ENCODE measurements at places on chromosomes 7 and 10. TPM values are rescaled to one million over a fixed set of nuclear protein-coding genes. Genes with fewer than 3 reads are reported as not detected.

Gene GPR141
- total RNA-seq, result not detected

Gene NDUFB8
- 265 TPM for total RNA-seq

Gene STAMBPL1
- 74.8 TPM for total RNA-seq

DNA sequence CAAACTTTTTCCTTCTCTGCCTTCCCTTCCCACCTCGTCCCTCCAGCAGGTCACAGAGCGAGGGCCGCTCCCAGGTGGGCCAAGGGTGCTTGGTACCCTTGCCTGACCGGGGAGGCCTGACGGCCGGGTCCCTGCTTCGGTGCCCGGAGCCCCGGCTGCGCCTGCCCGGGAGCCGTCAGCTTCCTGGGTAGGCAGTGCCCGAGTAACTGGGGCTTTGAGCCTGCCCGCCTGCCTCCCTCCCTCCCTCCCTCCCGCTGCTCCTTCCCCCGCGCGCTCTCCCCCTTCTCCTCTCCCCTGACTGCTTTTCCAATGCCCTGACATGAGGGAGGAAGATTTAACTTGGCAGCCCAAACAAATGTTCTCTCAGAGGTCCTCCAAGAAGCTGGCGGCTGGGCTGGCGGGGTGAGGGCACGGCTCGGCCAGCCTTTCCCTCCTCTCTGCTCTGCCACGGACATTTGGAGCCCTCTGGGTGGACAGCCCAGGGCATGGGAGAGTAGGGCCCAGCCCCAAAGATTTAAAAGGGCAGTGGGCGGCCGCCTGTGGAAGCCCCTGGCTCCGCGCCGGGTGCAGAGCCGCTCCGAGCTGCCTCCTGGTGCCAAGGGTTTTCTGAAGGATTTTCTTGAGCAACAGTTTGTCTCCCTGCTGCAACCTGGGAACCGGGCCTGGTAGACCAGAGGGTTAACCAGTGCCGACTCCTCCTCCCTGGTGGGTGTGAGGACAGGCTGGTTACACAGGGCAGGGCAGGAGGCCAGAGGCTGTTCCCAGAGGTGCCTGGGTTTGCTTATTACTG is 2.0 kb downstream of the ZMIZ1 start:
- no peaks in the 10 kb centered on the region for H3K27me3 ChIP-seq
- H3K36me3 ChIP-seq, result no peaks in the 10 kb centered on the region
- peak; percentile 94 for DNase-seq
- peak overlapping the region; percentile 64 for H3K4me3 ChIP-seq

DNA sequence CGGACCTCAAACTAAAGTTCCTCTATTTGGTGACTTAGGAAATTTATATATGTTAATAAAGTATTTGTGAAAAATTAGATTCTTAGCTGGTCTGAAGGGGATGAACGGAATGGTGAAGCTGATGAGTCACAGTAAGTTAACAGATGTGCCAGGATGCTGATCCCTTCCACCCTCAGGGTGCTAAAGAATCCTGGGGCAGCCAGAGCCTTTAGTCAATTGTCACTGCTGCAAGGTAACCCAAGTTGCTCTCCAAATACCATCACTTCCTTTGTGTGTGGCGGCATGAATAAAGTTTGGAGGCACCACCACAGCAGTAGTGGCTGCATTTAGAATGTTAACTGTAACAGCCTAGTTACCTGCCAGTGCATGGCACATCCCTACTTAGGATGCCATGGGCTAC is 222.6 kb upstream of the PPP1R3A start:
- H3K36me3 ChIP-seq, result no peaks in the 10 kb centered on the region
- H3K4me1 ChIP-seq, result no peaks in the 10 kb centered on the region
- no peak overlapping the region for H3K27ac ChIP-seq

DNA sequence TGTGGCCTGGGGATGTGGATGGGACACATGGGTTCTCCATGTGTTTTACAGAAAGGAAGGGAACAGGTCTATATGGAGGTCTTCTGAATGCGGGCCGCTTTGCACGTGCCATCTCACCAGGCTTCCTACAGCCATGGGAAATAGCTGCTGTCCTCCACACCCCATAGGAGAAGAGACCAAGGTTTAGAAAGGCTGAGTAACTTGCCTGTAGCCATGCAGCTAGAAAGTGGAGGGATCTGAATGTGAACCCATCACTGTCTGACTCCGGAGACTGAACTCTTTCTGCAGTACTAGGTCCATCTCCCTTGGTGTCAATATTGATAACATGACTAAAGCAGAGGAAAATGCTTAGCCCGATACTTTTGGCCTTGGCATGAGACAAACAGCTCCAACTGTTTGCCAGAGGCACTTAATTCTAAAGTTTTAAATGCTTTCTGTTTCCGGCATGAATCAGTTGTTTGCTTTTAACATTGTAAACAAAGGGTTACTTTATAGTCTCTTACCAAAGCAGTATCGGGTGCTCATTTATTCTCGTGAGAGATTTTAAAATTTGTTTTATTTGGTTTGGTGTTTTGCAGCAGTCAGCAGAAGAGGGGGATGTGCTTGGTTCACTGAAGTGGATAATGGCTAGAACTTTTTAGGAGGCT is 64.8 kb upstream of the LOXL4 start:
- no peak overlapping the region for H3K4me3 ChIP-seq
- H3K4me1 ChIP-seq, result no peaks in the 10 kb centered on the region
- no peak overlapping the region for H3K27ac ChIP-seq

DNA sequence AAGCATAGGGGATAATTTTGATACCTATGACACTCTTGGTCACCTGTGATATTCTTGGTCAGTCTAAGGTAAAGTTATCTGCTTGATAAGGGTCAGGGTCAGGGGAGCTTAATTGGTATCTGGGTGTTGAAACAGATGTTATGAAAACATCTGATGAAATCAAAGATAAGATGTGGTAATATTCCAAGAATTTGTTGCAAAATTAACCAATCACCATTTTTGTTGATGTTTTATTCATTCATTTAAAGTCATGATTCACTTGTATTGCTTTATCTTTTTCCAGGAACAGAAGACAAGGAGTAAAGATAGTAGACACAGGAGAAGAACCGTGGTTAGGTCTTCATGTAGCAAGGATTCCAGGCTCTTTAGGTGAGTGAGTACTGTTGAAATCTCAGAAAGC is 103.1 kb downstream of the SEMA3C start:
- no peak overlapping the region for H3K27ac ChIP-seq
- no peaks in the 10 kb centered on the region for H3K4me1 ChIP-seq
- no peak for DNase-seq
- no peaks in the 10 kb centered on the region for H3K36me3 ChIP-seq
- no peaks in the 10 kb centered on the region for H3K27me3 ChIP-seq

DNA sequence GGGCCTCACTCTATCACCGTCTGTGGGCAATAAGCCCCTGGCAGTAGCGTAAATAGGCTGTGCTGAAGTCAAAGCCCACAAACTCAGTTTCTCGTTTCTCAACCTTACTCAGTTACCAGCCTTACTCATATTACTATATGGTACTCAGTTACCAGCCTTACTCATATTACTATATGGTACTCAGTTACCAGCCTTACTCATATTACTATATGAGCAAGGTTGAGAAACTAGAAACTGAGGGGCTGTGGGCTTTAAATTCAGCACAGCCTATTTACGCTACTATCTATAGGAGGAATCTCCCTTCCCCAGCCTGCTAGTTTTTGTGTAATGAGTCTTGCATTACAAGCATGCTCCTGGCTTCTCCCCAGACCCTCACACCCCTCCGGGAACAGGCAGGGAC is 35.4 kb downstream of the CCDC3 start:
- no peak overlapping the region for H3K27ac ChIP-seq
- no peaks in the 10 kb centered on the region for H3K27me3 ChIP-seq
- H3K4me1 ChIP-seq, result peaks cover 12% of the 10 kb centered on the region

GRCh38 chr7:78528964-78529363 is 730.4 kb downstream of the PHTF2 start:
- no peak for DNase-seq
- no peaks in the 10 kb centered on the region for H3K27me3 ChIP-seq
- H3K36me3 ChIP-seq, result no peaks in the 10 kb centered on the region
- H3K4me3 ChIP-seq, result no peak overlapping the region
- no peaks in the 10 kb centered on the region for H3K4me1 ChIP-seq

GRCh38 chr10:75611172-75611992 is 180.0 kb downstream of the LRMDA start:
- DNase-seq, result peak; percentile 46
- peaks cover 17% of the 10 kb centered on the region for H3K4me1 ChIP-seq
- H3K36me3 ChIP-seq, result no peaks in the 10 kb centered on the region
- H3K27me3 ChIP-seq, result no peaks in the 10 kb centered on the region

- no peaks in the 10 kb centered on the region for H3K36me3 ChIP-seq
- no peak overlapping the region for H3K27ac ChIP-seq
- no peak overlapping the region for H3K4me3 ChIP-seq
- no peak for DNase-seq
- peaks cover 67% of the 10 kb centered on the region for H3K4me1 ChIP-seq
Measured at GRCh38 chr10:7794251-7795026, 6.5 kb downstream of the ATP5F1C start.

DNA sequence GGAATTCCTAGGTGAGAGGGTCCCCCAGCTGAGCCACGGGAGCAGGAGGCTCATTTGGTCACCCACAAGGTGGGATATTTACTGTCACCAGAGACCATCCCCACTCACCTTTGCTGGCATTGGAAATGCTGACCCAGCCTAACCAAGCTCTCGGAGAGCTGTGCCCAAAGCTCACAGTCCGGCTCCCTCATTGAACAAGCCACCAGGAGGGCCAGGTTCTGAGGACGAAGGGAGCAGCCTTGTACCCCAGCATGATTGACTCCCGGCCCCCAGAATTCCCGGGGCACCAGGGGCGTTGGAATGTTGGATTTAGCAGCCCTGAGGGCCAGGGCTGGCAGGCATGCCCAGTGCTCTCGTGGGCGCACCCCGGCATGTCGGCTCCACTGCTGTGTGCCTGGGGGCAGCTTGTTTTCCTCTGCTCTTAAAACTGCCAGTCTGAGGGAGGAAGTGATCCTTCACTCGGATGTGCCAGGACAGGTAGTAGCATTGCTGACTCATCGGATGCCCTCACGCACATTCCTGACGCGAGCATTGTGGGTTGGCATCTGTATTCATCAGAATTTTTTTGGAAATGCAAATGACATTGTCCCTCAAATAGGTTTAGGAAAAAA is 23.3 kb downstream of the CLIP2 start:
- H3K4me3 ChIP-seq, result no peak overlapping the region
- H3K27me3 ChIP-seq, result no peaks in the 10 kb centered on the region
- no peak for DNase-seq

DNA sequence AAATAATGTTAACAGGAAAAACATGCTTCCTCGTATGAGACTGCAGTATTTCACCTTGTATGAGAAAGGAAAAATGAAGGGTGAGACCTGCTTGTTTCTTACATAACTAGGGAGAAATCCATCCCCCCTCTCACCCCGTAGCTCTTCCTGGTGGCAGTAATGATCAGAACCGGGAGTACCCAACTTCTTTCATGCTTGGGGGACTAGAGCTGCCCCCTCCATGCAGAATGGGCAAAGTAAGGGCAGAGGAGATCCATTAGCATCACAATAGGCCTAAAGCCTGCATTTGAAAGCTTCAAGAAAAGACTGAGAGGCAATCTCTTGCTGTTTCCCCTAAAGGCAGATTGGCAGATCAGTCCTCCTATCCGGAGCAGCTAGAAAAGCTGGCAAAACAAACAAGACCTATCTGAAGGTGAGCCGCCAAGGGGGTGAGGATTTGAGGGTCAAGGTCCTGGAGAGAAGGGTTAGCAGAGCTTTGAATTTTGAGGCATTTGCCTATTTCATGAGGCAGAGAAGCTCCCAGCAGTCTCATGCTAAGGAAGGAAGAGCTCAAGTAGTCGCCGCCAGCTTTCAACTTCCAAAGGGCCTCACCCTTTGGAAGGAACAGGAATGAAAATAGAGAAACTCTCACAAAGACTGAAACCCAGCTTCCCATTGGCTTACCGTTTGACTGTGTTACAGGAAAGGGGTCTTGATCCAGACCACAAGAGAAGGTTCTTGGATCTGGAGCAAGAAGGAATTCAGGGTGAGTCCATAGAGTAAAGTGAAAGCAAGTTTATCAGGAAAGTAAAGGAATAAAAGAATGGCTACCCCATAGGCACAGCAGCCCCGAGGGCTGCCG is 36.2 kb downstream of the BAG3 start:
- DNase-seq, result no peak
- H3K27ac ChIP-seq, result no peak overlapping the region
- no peak overlapping the region for H3K4me3 ChIP-seq
- H3K4me1 ChIP-seq, result peaks cover 3% of the 10 kb centered on the region
- H3K27me3 ChIP-seq, result no peaks in the 10 kb centered on the region

GRCh38 chr7:135842446-135843179 is 94.0 kb upstream of the FAM180A start:
- H3K4me3 ChIP-seq, result no peak overlapping the region
- H3K36me3 ChIP-seq, result no peaks in the 10 kb centered on the region
- H3K27me3 ChIP-seq, result no peaks in the 10 kb centered on the region
- DNase-seq, result no peak

GRCh38 chr7:106398786-106399185 is 114.0 kb upstream of the NAMPT start:
- no peak overlapping the region for H3K4me3 ChIP-seq
- no peaks in the 10 kb centered on the region for H3K27me3 ChIP-seq
- H3K27ac ChIP-seq, result no peak overlapping the region
- H3K36me3 ChIP-seq, result no peaks in the 10 kb centered on the region
- no peaks in the 10 kb centered on the region for H3K4me1 ChIP-seq

- H3K36me3 ChIP-seq, result no peaks in the 10 kb centered on the region
- no peaks in the 10 kb centered on the region for H3K27me3 ChIP-seq
Measured at GRCh38 chr10:51530541-51530940, 168.9 kb downstream of the CSTF2T start.

DNA sequence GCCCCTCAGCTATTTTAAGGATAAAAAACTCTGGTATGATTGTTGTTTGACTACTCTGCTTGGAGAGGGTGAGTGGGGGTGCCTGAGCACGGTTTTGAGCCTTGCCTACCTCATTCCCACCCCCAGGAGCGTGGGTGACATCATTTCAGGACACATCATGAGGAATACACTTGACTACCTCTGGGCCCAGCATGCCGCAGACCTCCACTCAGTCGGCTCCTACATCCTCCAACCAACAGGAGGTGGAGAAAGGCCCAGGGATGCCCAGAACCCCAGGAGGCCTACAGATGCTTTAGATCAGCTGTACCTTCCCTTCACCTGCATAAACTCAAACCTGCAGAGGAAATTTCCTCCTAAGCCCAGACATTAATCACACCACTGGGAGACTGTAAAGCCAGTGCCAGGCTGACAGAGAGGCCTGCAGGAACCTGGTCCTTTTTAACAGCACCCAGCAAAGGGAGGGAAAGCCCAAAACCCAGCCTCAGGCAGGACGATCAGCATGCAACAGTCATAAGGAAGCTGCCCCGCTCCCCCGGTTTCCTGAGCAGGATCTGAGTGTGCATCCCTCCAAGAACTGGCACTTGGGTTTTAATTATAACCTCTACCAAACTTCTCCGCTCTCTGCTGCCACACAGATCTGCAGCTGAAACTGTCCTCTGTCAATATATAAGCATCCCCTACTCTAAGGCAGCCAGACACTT is 61.7 kb upstream of the ZNRF2 start:
- DNase-seq, result no peak
- H3K4me1 ChIP-seq, result no peaks in the 10 kb centered on the region
- H3K27me3 ChIP-seq, result no peaks in the 10 kb centered on the region
- no peak overlapping the region for H3K27ac ChIP-seq
